ENCODE measurements at places on chromosomes 2 and 18.

DNA sequence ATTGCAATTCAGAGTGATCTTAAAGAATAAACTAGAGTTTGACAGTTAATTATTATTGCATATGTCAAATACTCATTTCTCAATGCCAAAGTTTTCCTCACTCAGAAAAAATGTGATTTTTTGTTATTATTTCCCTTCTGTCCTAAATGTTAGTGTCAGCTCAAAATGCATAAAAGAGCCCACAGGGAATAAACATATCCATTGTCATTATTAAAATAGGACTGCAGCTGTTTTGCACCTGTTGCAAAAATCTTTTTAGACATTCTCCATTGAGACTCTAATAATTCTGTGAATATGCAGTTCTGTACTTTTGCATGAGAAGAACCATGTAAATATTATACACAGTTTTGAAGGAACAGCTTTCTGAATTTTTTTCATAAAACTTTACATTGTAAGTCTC is 540.0 kb upstream of the SLC39A10 start:
- DNase-seq: no peak

- no peak for DNase-seq
These were observed 18.0 kb upstream of the LBH start for GRCh38 chr2:30213326-30213725.

DNA sequence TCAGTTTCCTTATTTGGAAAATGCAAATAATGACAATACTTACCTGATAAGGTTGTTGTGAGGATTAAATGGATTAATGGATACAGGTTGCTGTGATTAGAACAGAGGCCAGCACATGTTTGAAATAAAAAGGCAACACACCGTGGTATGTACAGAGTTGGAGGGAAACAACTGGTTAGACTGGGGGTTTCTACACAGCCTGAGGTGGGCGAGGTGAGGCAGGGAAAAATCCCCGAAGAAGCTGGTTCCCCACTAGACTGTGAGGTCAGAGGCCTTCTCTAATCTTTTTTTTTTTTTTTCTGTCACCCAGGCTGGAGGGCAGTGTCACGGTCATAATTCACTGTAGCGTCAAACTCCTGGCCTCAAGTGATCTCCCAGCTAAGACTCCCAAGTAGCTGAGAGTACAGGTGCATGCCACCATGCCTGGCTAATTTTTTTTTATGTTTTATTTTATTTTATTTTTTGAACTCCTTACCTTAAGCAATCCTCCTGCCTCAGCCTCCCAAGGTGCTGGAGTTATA is 1.2 kb upstream of the E2F6 start:
- no peak for DNase-seq

DNA sequence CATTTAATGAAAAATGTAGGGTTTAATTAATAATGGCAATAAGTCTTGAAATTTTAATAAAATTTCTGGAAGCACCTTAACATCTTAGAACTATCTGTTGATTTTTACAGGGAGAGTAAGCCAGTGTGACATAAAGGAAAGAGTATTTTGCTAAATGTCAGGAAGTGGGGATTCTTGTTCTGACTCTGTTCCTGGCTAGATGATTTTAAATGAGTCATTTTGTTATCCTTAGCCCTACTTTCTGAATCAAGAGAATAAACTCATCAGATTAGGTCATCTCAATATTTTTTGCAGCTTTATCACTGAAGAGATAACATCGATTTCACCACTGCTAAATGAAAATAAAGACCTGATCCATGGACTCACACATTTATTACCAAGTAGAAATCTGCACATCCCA is 377.5 kb upstream of the CYRIA start:
- no peak for DNase-seq

- no peak for DNase-seq
These were observed 1.8 kb downstream of the MYO5B start for GRCh38 chr18:50192995-50193795.

GRCh38 chr2:186841940-186842339 is 7.0 kb downstream of the ZSWIM2 start:
- DNase-seq: no peak

GRCh38 chr2:164538240-164538866 is 82.9 kb downstream of the GRB14 start:
- no peak for DNase-seq

DNA sequence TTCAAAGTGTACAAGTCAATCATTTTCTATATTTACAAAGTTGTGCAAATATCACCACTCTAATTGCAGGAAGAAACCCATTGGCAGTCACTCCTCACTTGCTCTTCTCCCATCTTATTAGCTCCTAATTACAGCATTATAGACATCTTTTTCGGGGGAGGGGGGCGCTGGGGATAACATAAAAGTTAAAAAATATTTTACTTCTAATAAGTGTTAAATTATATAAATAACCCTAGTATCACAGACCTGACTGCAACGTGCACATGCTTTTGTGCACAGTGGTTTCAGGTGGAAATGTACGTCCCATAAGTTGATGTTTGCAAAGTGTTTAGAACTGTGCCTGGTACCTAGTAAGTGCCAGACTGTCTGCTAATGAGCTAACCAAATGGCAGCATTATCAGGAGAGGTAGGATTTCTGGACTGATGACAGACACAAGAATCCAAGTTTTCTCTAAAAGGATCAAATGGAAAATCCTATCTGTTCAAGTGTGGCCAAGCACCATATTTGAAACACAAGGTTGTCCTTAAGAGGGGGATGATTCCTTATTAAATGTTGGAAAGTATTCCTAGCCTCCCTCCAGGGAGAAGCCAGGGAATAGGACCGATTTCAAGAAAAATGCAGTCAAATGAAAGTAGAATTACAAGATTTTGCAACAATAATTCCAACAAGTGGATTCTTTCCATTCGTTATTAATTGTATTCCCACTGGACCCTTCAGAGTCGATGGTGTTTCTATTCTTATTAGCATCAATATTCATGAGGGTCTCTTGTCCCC is 70.0 kb downstream of the ACKR3 start:
- no peak for DNase-seq

GRCh38 chr2:111176867-111177266 is 56.2 kb downstream of the BCL2L11 start:
- DNase-seq: no peak

DNA sequence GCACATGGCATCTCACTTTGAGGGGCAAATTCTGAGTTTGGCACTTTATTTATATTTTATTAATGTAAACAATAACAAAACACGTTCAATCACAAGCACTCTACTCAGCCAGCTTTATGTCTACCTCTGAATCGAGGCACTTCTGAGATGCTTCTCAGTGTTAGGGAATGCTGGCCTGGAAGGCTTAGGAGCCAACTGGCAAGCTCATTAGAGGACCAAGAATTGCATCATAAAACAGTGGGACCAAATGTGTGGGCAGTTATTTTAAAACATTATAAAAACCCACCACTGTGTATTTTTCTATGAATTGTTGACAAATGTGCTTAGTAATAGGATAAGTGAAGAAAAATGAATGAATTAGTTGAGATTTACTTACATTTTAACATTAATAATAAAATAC is 46.8 kb upstream of the SMIM21 start:
- no peak for DNase-seq

- DNase-seq: no peak
These were observed 20.0 kb downstream of the TMEM127 start for GRCh38 chr2:96245609-96246390.

- no peak for DNase-seq
These were observed 128.3 kb downstream of the LRRC30 start for GRCh38 chr18:7358989-7359726.

- no peak for DNase-seq
These were observed 13.4 kb downstream of the SPTBN1 start for GRCh38 chr2:54469484-54470053.

DNA sequence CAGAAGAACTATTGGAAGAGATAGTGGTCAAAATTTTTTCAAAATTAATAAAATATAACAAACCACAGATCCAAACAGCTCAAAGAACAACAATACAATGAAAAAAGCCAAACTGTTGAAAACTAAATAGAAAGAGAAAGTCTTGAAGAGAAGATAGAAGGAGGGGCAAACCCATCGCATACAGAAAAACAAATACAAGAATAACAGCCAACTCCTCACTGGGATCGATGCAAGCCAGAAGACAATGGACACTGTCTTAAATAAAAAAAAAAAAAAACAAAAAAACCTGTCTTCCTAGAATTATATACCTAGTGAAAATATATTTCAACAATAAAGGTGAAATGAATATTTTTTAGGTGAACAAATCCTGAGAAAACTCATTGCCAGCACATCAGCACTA is 34.1 kb upstream of the ARHGAP25 start:
- no peak for DNase-seq

GRCh38 chr2:39682066-39682692 is 16.5 kb downstream of the TMEM178A start:
- DNase-seq: no peak

DNA sequence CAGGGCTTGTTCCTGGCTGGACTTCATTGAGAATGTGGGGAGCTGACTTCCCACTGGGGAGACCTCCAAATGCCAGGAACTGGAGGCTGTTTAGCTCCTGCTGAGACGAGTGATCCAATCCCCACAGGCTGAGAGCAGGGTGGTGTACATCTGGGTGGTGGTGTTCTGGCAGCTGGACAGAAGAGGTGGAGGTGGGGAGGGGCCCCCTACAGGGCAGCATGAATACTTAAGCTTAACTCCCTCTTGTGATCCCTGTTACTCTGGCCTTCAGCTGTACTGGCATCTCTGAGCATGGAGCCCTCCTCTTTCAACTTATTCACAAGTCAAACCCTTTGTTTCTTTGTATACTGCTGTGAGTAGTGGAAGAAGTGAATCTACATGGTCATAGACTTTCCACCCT is 167.8 kb upstream of the LYPD1 start:
- no peak for DNase-seq

- no peak for DNase-seq
These were observed 26.5 kb downstream of the WDR35 start for GRCh38 chr2:19963386-19963785.

DNA sequence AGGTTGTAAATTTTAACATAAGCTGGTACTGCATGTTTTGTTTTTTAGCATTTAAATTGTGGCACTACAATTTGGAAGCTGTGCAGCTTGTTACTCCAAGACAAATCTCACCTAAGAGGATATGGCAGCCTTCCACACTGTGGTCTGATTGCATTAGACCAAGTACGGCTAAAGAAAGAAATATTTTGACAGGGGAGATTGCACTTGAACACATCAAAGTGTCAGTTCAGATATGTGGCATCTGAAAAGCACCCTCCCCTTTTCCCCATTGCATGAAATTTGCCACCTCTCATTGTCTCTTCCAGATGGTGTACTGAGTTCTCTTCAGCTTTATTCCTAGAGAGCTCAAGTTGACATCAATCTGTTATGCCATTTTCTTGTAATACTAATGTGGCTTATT is 295.9 kb downstream of the ERBB4 start:
- no peak for DNase-seq

DNA sequence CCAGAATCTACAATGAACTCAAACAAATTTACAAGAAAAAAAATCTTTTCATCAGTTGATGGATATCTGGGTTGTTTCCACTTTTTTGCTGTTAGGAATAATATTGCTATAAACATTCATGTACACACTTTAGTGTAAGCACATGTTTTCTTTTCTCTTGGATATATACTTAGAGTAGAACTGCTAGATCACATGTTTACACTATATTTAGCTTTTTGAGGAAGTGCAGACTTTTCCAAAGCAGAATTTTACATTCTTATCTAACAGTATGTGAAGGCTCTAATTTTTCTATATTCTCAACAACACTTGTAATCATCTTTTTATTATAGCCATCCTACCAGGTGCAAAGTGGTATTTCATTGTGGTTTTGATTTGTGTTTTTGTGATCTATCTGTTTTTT is 103.6 kb upstream of the RMP24 start:
- DNase-seq: no peak

DNA sequence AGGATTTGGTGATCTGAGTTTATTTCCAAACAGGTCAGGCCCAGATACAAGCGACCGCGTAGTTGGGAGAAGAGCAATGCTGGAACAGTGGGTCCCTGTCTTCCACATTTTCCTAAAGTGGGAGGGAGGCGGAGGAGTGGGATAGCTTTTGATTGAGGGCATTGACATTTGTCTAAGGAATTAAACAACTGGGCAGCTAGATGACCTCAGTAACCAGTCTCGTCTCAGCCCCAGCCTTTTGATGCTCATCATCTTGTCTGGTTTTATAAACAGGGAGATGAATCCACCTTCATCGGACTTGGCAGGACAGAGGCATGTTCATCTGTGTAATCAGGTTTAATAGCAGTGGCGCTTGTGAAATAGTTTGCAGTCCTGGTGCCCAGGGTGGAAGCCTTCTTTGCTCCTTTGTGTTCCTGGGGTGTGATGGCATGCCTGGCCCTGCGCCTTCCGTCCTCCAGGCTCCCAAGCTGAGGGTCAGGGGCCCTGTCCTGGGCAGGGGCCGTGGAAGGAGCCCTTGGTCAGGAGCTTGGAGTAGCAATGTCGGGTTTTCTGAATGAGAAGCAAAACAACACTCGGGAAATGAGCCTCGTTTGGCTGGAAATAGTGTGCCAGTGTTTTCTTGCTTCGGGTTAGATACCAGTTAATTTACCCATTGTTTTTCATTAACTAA is 193.8 kb downstream of the FAM210A start:
- DNase-seq: no peak

- DNase-seq: no peak
These were observed 611.6 kb upstream of the VRK2 start for GRCh38 chr2:57434972-57435371.

GRCh38 chr18:10062302-10063300 is 148.8 kb downstream of the VAPA start:
- DNase-seq: no peak

GRCh38 chr2:9975328-9975727 is 23.8 kb downstream of the GRHL1 start:
- no peak for DNase-seq

- DNase-seq: no peak
These were observed 162.8 kb downstream of the DIS3L2 start for GRCh38 chr2:232124309-232124708.

GRCh38 chr2:40087434-40087833 is 308.4 kb upstream of the THUMPD2 start:
- DNase-seq: no peak

GRCh38 chr18:47585136-47585535 is 333.7 kb upstream of the SKOR2 start:
- no peak for DNase-seq

GRCh38 chr2:28475088-28475595 is 20.7 kb upstream of the PLB1 start:
- no peak for DNase-seq

GRCh38 chr2:12928197-12928774 is 211.6 kb downstream of the TRIB2 start:
- no peak for DNase-seq

- DNase-seq: no peak
These were observed 156.8 kb downstream of the ANTXR1 start for GRCh38 chr2:69169655-69170389.

- no peak for DNase-seq
These were observed 158.8 kb downstream of the PTPRM start for GRCh38 chr18:7725897-7726296.

DNA sequence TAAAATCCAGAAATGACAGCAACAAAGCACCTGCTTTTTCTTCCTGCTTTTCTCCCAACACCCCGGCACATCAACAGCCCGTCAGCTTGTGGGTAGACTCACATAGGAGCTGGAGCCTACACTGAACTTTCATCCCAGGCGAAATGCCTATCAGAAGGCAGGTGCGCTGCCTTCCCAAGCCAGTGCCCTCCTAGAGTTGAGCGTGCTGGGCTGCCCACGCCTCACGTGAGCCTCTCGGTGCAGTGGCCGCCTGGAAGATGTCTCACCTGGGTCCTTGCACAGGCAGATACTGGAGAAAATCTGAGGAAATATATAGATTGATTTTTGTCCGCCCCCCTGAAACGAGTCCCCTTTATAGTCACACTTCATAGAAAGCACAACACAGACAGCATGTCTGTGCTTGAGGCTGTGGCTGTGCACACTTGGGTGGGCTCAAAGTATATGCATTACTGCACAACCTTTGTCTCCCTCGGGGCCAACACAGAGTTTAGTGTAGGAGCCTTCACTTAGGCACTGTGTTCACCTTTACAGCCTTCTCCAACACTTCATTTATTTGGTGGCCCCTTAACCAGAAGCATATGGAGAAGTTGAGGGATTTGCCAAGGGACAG is 112.5 kb downstream of the SMAD7 start:
- no peak for DNase-seq

All from T follicular helper cell (primary cell).